ENCODE measurements at places on chromosomes 4 and X.

- no peak for DNase-seq
Measured at GRCh38 chrX:154607370-154607769, 11.7 kb downstream of the CTAG1B start.

GRCh38 chr4:139919004-139919403, 235.0 kb downstream of the MAML3 start:
- DNase-seq: no peak

GRCh38 chrX:12058087-12058486, 80.2 kb upstream of the FRMPD4 start:
- no peak for DNase-seq

- DNase-seq: no peak
Measured at GRCh38 chr4:8537041-8537461, 43.1 kb upstream of the GPR78 start.

DNA sequence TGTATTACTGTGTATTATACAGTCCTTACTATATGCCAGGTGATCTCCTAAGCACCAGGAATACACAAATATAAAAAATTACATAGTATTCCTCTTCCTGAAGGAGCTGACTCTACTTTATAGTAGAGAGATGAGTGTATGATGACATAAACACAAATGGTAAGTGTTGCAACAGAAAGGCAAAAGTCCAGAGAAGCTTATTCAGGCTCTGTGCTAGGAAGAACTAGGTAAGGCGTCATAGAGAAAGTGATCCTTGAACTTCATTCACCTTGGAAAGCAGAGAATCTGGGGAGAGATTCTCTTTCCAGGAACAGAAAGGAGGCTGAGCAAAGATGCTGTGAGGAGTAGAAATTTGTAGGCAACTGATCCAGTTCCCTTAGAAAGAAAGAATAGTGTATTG, 115.0 kb upstream of the KCNIP4 start:
- DNase-seq: no peak

- no peak for DNase-seq
Measured at GRCh38 chr4:158316264-158316663, 106.0 kb downstream of the TMEM144 start.

All from head of caudate nucleus (tissue), 42 donors.